ENCODE measurements at places on chromosomes 11 and 22.

GRCh38 chr22:22014285-22014659 lies 31.7 kb upstream of the TOP3B start:
- no peak for DNase-seq

GRCh38 chr11:81986556-81987161 lies 747.0 kb downstream of the FAM181B start:
- DNase-seq: no peak

- DNase-seq: no peak
Measured at GRCh38 chr22:24836282-24836681, 30.3 kb downstream of the SGSM1 start.

DNA sequence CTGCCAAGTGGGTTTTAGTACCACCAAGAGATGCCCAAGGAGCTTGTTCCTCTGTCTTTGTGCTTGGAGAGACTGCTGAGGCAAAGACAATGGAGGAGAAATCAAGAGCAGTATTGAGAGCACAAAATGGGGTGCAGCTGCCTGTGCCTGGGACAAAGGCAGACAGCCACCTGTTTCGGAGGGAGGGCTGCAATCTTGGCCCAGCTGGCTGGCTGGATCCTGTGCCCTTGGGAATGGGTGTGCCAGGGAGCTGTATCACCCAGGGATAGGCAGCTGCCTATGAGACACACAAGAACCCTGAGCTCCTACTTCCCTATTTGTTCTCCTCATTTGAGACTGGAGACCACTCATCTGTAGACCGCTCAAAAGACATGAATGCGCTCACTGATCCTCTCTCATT lies 23.3 kb upstream of the CHRM4 start:
- DNase-seq: no peak

DNA sequence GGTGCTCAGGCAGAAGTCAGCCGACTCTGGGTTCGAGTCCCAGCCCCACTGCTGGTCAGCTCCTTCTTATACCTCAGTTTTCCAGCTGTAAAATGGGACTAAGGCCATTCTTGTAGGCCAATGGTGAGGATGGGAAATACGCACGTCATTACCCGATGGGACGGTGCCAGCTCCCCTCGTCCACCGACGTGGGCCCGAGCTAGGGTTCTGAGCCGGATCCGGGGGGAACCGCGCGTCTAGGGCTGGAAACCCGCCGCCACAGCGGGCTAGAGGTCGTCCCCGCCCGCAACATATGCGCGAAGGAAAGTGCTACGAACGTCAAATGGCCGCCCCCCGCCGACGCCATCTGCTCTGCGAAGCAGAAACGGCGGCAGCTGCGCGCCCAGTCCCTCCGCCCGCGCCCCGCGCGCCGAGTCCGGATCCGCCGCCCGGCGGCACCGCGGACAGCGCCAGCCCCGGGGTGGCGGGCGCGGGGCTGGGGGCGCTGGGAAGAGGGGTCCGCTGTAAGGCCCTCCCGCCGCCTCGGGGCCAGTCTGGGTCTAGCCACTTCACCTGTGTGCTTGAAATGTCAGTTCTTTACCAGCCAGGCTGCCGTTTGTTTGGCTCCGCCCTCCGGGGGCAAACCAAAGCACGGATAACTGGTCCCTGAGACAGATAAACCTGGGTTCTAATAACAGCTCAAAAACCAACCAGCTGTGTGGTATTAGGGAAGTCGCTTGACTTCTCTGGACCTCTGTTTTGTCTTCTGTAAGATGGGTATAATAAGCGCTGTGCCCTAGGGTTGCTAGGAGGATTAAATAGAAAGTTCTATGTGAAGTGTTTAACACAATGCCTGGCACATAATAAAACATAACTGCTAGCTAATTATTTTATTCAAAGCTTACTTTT lies 103.5 kb upstream of the RCN1 start:
- DNase-seq: no peak

GRCh38 chr11:78402847-78403246 lies 14.8 kb downstream of the GAB2 start:
- no peak for DNase-seq

DNA sequence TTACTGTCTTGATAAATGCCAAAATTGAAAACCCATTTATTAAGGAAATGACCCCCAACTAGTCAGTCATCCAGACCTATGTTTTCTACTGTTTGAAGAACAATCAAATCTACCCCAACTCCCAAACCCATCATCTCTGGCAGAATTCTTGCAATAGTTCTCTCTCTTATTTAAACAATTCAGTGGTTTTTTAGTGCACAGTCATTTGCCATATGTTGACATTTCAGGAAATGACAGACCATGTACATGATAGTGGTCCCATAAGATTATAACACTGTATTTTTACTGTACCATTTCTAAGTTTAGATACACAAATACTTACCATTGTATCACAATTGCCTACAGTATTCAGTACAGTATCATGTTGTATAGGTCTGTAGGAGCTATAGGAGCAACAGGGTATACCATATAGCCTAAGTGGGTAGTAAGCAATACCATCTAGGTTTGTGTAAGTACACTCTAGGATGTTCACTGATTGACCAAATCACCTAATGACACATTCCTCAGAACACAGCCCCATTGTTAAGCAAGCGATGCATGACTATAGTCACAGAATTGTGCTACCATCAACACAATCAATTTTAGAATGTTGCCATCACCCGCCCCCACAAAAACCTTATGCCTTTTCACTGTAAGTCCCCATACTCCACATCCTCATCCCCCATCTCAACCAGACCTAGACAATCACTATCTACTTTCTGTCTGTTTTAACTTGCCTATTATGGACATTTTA lies 41.8 kb downstream of the MMP20 start:
- DNase-seq: no peak

GRCh38 chr11:62069986-62070919 lies 53.6 kb upstream of the INCENP start:
- no peak for DNase-seq

DNA sequence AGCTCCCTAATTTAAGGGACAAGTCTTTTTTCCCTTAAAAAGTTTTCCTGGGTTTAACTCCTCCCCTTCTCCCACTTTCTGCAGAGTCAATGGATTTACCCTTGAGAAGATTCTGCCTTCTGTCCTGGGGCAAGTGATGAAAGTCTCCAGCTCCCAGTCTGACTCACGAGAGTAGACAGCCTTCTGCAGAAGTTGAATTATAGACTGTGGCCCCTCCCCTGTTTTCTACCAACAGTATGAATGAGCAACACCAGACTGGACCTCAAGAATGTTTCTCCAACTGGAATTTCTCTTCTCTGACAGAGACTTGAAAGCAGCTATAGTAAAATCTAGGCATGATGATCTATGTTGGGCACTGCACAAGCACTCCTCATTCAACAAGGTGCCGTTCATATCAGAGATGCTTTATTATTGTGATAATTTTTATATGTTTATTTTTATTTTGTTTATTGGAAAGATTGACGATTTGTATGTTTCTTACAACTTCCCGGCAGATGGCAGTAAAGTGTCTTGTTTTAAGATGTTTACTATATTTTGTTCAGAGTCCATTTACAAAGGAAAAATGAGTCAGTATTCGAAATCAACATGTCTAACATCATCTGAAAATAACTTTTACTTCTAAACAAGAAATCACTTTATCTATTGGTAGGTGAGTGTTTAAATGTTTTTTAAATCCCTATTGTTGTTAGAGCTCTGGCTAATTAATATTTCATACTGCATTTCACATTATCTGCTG lies 56.6 kb downstream of the LMO2 start:
- DNase-seq: no peak

GRCh38 chr11:117906126-117906525 lies 23.1 kb downstream of the TMPRSS13 start:
- no peak for DNase-seq

GRCh38 chr11:8192896-8193209 lies 24.0 kb upstream of the RIC3 start:
- no peak for DNase-seq

DNA sequence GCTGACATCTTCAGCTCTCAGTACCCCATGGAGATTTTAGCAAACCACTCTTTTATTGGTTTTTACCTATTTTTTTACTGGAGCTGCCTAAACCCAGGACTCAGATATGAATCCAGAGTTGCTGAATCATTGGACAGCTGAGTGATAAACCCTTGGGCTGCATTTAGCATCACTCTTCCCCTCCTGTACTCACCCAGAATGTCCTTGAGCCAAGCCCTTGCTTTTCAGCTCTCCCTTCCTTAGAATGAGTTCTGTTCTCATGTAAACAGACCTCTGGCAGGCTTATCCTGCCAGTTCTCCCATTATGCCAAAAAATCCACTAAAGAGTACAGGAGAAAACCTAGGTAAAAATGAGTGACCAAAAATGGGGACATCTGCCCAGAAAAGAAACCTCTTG lies 200.1 kb upstream of the POU2AF2 start:
- no peak for DNase-seq

- no peak for DNase-seq
Measured at GRCh38 chr11:35163209-35163608, 24.2 kb downstream of the CD44 start.
